CMK (cell line): ENCODE measurements at places on chromosomes 2 and 18.

GRCh38 chr2:211367711-211368110 is 811.3 kb downstream of the CPS1 start:
- DNase-seq = no peak

DNA sequence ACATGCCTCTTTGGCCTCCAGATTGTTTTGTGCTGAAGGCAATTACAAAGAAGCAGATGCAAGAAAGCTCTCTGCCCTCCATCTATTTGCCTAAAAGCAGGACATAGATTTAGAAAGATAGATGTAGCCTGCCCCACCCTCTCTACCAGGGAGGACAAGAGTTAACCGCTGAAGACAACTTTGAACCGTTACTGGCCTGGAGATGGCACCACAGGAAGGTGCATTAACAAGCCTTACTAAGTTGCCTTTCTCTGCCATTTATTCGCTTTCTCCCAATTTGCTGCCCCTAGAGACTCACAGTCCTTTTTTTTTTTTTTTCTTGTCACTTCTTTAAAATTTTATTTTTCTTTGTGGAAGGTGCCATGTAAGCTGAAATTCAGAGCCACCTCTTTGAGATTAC is 28.8 kb upstream of the RMDN2 start:
- DNase-seq = no peak

DNA sequence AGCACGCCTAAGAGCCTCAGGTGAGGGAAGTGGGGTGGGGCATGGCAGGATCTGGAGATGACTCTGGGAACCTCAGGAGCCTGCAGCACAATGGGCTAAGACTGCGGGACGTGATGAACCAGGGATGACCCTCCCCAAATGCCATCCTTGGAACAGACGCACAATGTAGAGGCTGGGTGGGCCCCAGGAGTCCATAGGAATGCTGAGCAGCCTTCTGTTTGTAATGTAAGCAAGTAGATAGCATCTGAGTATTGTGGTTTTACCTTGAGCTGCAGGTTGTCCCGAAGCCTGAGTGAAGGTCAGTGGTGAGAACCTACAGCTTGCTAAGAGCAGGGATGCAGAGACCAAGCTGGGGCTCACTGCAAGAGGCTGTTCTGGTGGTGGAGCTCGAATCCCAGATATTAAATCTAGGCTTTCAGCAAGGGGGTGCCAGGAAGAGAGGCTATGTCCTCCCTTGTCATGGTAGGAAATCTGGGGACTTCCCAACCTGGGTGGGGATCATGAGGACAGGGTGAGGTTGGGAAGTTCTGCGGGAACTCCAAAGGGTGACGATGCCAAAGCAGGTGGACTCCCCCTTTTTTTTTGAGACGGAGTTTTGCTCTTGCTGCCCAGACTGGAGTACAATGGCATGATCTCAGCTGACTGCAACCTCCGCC is 5.8 kb downstream of the SCTR start:
- no peak for DNase-seq

- DNase-seq = no peak
Measured at GRCh38 chr2:110674620-110675555, 3.0 kb downstream of the BUB1 start.

- DNase-seq = no peak
Measured at GRCh38 chr18:22214731-22215528, 45.5 kb downstream of the GATA6 start.

- DNase-seq = no peak
Measured at GRCh38 chr18:38616306-38616705, 1050.7 kb upstream of the CELF4 start.
